ENCODE measurements at places on chromosomes 2 and 18.

GRCh38 chr2:151878655-151879563, 50.7 kb upstream of the ARL5A start:
- peak; percentile 82 for ATAC-seq

DNA sequence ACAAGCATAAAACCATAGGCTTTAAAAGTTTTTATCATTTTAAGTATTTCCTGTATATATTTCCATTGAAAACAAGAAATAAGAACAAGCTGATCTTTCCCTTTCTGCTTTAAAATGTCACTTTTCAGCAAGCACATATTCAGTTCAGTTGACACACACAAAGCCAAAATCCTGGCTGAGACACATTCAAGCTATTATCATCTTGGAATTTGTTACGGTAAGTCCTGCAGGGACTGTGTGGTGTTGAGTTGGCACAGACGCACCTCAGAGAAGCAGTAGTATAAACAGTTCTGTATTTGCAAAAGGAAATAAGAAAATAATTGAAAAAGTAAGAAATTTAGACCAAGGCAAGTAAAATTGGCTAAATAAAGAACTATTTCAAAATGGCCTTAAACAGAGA, 10.4 kb upstream of the DAW1 start:
- no peak for ATAC-seq

DNA sequence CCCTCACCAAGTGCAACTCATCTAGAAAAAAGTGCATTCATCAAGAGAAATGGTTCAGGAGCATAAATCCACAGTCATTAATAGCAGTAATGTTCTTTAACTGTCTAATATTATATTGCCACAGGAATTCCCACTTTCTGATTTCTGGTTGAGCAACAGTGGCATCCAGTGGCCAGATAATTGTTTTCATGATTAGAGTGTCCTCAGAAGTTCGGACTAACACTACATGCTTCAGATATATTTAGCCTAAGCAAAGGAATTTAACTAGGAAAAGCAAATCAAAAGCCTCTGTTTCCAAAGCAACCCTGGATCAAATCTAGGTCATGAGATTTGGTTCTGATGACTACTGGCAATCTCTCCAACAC, 9.8 kb upstream of the ERBB4 start:
- ATAC-seq, result no peak

DNA sequence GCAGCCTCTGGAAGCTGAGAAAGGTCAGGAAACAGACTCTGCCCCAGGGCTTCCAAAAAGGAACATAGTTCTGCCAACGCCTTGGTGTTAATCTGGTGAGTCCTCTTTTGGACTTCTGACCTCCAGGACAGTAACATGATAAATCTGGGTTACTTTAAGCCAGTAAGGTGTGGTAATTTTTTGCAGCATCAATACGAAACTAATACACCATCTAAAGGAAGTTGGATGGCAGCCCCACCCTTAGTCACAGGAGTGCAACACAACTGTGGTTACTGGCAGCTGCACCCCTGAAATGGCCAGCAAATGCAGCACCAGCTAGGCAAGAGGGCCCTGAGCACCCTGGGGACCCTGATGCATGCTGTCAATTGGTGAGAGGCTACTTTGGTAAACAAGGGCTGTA, 25.8 kb downstream of the CREG2 start:
- ATAC-seq, result peak; percentile 85

- no peak for ATAC-seq
Observed at GRCh38 chr2:44392338-44392943, 30.7 kb downstream of the CAMKMT start.

DNA sequence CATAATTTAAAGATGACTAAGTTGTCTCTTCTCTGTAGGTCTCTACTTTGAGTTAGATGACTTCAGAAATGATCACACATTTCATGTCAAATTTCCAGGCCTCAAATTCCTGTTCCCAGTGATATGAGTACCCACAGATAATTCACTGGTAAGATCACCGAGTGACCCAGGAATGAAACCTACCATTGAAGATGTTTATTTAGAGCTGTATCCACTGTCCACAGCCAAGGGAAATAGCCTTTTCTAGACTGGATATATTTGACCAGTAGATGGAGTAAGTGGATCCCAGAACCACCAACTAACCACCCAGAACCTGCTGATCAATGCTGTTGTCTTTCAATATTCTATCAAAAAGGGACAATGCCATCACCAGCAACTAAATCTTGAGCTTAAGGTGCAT, 238.8 kb downstream of the SLC8A1 start:
- ATAC-seq, result no peak

- ATAC-seq, result no peak
Observed at GRCh38 chr2:152766928-152767327, 48.5 kb downstream of the ARL6IP6 start.

DNA sequence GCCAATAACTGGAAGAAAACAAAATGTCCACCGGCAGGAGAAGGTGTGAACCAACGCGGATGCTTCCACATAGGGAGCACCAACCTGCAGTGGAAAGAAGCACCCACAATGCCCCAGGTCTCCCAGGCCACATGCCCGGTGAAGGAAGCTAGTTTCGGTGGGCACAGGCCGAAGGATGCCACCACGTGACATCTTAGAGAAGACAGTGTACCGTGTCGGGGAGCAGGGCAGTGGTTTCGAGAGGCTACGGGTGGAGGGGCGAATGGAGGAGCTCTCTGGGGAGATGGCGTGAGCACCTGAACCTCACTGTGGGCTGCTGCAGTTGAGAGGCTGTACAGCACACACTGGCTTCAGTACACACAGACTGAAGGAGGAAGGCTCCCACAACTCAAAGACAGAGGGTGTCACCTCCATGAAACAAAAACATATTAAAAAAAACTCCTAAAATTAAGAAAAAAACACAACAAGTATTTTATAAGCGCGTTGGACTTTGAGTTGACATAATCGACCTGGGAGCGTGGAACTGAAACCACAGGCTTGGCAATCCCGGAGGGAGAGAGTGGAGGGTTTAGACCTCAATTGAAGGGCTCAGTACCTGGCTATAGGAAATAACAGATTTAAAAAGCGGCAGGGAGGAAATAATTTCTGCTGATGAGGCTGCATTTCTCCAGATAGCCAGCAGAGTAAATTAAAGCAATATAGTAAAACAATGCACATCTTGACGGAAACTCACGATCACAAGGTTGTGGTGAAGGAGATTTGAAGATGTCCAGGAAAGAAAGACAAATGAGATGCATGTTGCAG, 160.1 kb downstream of the RTP5 start:
- ATAC-seq, result no peak

- no peak for ATAC-seq
Observed at GRCh38 chr2:222410534-222410933, 13.8 kb upstream of the SGPP2 start.

- no peak for ATAC-seq
Observed at GRCh38 chr18:10074110-10074509, 160.3 kb downstream of the VAPA start.

DNA sequence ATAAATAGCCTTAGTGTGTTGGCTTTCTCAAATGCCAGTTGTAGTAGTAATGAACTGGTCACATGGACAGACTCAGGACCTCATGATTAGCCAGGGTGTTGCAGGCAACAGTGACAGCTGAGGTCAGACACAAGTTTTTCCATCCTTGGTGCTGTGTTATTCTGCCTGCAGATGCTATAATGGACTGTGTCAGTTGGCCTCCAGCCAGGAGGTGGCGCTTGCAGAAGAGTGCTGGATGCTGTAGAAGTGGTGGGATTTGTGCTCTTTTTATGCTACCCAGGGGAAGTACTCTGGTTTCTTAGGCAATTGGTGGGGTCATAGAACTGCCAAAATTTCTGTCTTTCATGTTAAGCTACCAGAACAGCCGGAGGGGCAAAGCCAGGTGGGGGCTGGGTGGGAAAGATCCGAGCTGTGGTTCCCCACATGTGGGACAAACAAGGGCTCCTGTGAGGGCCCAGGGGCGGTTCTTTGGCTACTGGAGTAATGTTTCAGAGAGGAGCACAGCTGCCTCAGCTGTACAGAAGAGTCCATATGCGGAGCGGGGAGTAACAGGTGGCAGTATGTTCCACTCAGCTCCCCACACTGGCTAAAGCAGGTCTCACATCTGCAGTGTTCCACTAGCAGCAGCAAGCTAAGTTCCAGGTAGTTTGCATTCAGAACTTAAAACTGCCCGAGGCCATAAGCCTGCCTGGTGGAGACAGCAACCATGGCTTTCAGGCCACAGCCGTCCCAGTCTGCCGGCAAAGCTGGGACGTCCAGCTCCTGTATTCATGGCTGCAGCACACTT, 104.4 kb downstream of the GULP1 start:
- ATAC-seq, result no peak

DNA sequence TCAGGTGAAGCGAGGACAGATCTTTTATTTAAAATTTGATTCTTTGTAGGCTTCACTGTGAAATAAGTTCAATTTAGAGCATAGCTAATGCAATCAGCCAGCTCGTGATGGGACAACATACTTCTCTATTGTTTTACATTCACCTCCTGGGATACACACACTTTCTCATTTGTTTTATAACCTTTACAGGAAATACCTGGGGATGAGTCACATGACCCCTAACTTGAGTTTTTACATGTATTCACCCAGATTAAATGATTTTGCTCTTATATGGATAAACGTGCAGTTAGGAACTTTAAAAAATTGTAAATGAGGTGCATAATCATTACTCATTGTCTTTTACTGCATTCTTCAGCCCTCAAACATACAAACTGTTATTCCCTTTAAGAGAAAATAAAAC, 152.1 kb downstream of the NEDD4L start:
- ATAC-seq, result no peak

GRCh38 chr2:189552334-189552990, 28.1 kb downstream of the SLC40A1 start:
- ATAC-seq, result no peak

DNA sequence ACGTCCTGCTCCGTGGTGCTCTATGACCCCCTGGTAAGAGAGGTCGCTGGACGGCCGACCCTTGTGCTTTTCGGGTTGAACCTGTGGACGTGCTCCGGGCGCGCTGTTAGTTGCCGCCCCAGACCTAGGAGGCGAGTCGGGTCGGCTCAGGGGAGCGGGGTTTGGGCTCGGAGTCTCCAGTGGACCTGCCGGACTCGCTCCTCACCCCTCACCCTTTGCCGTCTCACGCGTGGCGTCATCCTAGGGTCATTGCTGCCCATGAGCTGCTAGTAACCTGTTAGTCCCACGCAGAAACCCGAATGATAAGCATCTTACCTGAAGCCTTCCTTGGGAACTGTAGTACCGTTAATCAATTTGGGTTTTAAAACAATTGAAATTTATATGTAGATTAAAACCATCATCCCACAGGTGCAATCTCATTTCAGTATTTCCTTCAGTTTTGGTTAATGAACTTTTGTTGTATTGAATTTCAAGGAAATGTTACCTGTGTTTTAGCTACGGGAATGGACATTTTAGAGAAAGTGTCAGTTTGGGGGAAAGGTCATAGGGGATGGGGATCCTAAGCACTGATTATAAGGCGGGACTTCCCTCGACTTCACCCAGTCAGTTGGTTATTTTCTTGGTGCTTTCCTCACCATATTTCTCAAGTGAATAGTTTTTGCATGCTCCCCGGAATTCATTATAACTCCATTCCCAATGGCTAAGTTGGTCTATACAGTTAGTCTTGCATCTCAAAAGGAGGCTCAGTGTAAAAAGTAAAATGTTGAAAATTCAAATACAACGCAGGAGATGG, 536 bp downstream of the ELP2 start:
- peak; percentile 22 for ATAC-seq

GRCh38 chr18:76951456-76952247, 129.3 kb downstream of the ZNF236 start:
- ATAC-seq, result peak; percentile 63

- peak; percentile 70 for ATAC-seq
Observed at GRCh38 chr2:31411771-31412170, 2.8 kb downstream of the XDH start.

GRCh38 chr18:8713691-8714090, 8.3 kb downstream of the MTCL1 start:
- ATAC-seq, result no peak

DNA sequence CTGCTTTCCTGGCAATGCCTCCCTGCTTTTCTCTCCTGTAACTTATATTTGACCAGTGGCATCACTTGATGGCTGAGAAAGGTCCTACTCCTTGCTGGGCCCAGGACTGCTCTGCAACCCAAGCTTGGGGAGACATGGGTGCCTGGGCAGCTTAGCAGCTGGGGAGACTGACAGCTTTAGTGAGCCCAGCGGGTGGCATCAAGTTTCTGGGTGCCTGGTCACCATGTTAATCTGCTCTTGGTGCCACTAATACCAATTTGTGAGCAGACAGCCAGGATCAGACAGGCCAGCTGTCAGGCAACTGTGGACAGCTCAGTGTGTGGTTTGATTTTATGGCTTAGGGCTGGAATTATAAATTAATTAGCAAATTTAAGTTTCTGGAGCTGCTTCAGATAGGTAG, 144.8 kb upstream of the GLI2 start:
- no peak for ATAC-seq

DNA sequence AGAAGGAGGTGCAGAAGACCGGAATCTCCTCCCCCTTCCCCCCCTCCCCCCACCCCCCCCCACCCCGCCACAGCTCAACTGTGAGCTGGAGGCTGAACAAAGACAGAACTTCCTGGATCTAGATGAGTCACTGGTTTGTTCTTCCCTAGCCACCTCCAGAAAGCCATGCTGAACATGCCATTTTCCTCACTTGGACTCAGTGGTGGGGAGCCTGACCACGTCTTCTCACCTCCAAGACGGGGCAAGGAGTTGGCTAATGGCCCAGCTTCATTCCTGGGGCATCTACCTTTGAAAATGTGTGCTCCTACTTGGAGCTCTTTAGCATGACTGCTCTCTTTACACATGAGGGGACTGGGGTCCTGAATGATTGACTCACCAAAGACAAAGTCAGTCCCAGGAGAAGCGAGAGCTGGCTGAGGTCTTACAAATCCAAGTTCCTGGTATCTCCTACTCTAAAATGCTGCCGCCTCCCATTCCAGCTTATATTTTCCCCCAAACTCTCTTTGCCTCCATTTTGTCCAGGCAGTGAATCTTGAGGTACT, 22.6 kb upstream of the FZD5 start:
- no peak for ATAC-seq

- ATAC-seq, result no peak
Observed at GRCh38 chr2:35410431-35411061, 945.0 kb upstream of the CRIM1 start.

- ATAC-seq, result no peak
Observed at GRCh38 chr18:40739029-40739428, 1216.0 kb upstream of the PIK3C3 start.

DNA sequence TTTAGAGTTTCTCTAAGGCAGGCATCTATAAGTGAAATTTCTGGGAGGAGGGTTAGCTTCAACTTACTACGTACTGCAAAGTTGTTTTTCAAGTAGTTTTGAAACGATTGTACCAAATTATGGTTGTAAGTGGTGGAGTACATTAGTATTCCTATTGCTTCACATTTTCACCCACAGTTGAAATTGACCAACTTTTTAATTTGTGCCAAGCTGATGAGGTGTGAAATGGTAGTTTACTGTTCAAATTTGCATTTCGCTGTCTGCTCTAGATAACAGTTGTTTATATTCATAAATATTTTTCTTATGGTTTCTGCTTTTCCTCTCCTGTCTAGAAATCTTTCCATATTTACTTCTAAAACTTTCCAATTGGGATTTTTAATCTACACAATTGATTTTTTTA, 18.6 kb downstream of the NPC1 start:
- ATAC-seq, result no peak
